ENCODE measurements at places on chromosomes 5 and 9.

- DNase-seq: no peak
Observed at GRCh38 chr5:131977212-131977604, 31.7 kb upstream of the MEIKIN start.

DNA sequence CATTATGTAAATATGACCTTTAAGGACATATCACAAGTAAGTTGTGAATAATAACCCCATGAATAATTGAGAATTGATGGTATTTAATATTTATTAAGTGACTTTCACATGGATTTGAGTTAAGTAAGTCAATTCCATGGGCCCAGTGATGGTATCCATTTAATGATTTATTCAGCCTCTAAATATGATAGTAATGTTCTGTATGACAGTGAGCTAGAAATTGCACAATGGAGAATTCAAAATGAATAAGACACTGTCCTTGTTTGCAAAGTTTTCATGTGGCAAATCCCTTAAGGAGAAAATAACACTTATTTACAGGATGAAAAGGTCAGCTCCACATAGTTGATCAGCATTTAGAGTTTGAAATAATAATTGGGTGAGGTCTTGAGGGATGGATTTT is 160.7 kb downstream of the PDE4D start:
- no peak for DNase-seq

DNA sequence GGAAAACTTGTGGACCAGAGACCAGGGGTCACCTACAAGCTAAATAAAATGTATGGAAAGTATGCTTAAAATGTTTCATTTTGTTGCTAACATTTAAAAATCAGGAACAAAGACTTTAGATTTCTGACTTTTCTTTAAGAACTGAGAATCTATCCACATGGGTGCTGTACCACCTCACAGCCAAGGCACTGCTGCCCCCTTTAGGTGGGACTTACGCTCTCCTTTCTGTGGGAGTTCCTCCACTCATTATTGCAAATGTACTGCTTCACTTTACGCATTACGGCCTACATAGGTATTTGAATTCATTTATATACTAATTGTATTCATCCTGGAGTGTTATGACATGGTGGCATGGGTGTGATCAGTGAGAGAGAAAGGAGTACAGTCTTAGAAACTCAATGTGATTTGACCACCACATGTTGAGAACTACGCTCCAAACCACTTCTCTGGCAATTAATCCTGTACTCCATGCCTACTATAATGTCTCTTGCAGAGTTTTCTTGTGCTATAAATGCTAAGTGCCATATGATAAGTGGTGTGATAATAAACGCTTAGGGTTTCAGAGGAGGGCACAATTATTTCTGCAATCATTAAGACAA is 24.7 kb upstream of the CETN3 start:
- DNase-seq: no peak

- DNase-seq: no peak
Observed at GRCh38 chr5:142421621-142422397, 97.0 kb upstream of the SPRY4 start.

GRCh38 chr9:114791736-114792135 is 14.1 kb downstream of the TNFSF15 start:
- DNase-seq: no peak

- no peak for DNase-seq
Observed at GRCh38 chr5:10323588-10324488, 16.1 kb upstream of the CMBL start.

DNA sequence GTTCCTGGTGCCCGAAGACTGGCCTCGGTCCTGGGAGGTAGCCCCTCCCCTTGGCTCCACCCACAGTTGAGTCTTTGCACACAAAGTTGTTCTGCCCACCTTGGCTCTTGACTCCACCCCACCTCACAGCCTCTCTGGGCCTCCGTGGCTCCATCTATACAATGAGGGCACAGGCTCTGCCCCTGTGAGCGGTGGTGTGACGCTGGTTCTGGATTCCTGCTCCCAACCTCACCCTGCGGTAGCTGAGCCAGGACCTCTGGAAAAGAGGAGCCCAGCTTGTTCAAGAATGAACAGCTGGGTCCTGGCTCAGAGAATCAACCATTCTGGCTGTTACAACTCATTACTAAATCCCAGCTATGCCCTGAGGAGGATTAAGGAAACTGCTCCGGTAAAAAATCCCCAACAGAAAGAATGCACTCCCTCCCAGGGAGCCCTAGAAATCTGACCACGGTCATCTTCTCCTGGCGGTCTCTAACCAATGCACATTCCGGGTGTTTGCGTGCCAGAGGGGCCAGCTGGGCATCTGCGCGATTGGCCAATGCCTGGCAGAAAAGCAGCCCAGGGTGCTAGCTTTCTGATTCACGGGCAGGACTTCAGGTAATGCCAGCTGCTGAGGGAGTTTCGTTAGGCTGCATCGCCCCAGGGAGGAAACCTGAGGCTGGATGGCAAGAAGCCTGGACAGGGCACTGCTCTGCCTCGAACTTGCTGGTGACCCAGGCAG is 9.9 kb upstream of the GRHPR start:
- DNase-seq: no peak

Data from left hindlimb (tissue), 1 donor.